SHP77 treated with DMSO at 0.1 percent for 48 hours (cell line): ENCODE measurements at places on chromosomes 2 and 18.

DNA sequence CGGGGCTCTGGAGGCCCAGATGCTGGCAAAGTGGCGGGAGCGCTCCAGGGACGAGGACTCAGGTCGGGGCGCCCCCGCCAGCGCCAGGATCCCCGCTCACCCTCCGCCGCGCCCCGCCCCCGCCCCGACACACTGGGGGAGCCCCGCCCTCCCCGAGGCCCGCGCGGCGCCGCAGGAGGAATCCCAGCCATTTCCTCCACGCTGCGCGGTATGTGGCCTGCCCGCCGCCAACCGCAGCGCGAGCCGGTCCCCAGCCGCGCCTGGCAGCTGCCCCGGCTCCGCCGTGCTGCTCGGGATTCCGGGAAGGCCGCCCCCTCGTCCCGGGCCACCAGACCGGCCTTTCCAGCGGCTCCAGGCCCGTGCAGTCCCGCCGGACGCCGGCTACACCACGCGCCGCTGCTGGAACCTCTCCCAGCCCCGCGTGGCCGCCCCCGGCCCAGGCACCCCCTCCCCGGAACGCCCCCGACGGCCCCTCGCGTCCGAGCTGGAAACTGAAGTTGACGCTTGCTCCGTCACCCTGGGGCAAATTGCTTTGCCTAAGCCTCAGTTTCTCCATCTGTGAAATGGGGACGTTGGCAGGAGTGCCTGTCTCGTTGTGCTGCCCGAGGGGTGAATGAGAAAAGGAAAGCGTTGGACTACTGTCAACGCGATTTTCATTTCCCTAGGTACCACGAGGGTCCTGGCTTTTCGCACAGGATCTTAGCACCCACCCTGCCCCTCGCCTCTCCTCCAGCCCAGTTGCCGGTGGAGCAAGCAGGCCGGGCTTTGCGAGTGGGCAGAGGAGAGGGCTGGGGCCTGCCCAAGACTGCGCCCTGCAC lies 53.6 kb downstream of the PKDCC start:
- DNase-seq = no peak

- peak; percentile 47 for DNase-seq
Measured at GRCh38 chr2:144403933-144404332, 116.0 kb downstream of the ZEB2 start.

GRCh38 chr2:8244639-8245038 lies 437.2 kb upstream of the ID2 start:
- DNase-seq = no peak

GRCh38 chr2:71893646-71894045 lies 254.0 kb downstream of the CYP26B1 start:
- no peak for DNase-seq

- DNase-seq = no peak
Measured at GRCh38 chr2:241794250-241794823, 14.7 kb upstream of the NEU4 start.

- no peak for DNase-seq
Measured at GRCh38 chr2:65267008-65267407, 39.4 kb downstream of the ACTR2 start.

- peak; percentile 26 for DNase-seq
Measured at GRCh38 chr2:26330114-26330549, 15.8 kb upstream of the SELENOI start.

- no peak for DNase-seq
Measured at GRCh38 chr2:217291259-217291658, 431.4 kb upstream of the TNP1 start.

DNA sequence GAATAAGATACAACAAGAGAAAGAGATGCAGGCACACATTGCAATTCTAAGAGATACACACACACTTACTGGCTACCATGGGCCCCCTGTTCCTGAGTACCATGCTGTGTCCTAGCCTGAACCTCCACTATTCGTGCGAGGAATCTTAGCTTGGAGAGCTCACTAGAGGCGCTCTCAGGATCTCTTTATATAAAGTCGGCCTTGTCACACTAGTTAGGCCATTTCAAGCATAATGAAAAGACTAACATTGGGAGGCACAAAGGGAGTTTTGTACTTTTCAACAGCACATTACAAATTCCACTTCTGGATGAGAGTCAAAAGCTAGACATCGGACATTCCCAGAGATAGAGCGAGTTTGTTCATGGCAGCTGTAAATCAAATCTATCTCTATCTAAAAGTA lies 365.2 kb downstream of the DSEL start:
- DNase-seq = no peak

- no peak for DNase-seq
Measured at GRCh38 chr2:121707920-121708361, 28.7 kb downstream of the NIFK start.

DNA sequence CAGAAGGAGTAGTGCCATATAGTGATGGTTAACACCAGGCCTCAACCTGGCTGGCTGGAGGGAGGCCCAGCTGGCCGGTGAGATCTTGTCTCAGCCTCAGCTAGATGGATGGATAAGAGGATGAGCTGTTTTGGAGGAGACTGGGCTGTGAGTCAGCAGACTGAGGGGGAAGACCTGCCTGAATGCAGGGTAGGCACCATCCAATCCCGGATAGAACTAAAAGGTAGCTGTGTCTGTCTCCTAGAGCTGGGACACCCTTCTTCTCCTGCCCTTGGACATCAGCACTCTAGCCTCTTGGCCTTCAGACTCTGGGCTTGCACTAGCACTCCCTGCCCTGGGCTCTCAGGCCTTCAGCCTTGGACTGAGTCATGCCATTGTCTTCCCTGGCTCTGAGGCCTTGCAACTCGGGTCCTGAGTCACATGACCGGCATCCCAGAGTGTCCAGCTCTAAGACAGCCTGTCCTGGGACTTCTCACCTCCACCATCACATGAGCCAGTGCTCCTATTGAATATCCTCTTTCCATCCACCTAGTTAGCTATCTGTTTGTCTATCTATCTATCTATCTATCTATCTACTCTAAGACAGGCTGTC lies 131.3 kb downstream of the TPO start:
- no peak for DNase-seq

DNA sequence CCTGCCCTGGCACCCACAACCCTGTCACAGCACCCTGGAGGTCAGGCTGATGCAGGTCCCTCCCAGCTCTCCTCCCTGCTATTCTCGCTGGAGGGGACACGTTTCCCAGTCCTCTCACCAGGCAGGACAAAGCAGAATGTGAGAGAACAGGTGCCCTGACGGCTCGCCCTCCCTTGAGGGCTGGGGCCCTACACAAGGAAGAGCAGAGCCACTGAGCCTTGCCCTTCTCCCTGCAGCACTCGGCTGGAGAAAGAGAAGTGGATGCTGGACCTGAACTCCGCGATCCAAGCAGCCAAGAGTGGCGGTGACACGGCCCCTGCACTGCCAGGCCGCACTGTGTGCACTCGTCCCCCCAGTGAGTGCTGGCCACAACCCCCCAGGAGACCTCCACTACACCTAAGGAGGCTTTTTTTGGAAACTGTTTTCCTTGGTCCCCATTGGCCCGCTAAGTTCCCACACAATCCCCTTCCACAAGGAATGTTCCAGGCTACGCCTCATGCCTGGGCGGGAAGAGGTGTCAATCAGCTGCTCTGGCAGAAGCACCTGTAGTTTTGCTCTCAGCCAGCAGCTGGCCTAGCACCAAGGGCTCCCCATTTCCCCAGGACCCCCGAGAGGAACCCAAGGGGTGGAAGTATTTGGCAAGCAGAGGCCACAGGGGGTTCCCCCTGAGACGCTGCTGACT lies 17.4 kb downstream of the STK25 start:
- no peak for DNase-seq

DNA sequence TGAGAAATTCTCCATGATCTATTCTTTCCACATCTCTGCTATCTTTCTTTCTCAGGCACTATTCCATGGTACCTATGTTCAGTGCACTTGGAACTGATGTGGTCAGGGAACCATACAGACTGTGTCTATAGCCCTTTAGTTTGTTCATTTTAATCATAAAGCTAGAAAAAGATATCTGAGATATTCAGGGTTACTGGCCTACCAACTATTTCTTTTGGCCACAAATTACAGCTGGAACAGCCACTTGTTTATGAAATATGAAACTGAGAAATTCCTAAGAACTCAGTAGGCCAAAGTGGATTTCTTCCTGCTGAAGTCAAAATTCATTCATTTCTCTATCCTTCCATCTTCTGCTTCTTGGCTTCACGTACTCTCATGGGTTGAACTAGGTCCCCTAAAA lies 22.8 kb upstream of the LYPD1 start:
- DNase-seq = no peak

GRCh38 chr2:168239281-168239680 lies 8.1 kb downstream of the STK39 start:
- no peak for DNase-seq

- no peak for DNase-seq
Measured at GRCh38 chr2:129565551-129566109, 413.8 kb upstream of the RAB6C start.

DNA sequence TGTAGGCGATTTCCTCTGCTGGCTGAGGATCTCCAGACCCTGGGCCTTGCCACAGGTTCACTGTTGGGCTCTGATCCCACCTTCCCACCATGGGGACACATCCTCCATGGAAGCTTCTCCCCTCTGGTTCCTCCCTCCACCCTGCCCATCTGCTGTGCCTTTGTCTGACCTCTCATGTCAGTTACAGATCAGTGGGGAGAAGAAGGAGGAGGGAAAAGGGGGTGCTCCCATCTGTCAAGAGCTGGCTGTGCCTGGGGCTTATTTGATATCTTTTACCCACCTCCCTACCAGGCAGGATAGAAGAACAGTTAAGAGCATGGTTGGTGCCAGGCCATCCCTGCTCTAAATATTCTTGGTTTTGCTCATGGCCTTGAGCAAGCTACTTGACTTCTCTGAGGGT lies 12.3 kb upstream of the DNAJB2 start:
- no peak for DNase-seq

- DNase-seq = no peak
Measured at GRCh38 chr2:39142904-39143605, 22.2 kb upstream of the SOS1 start.

GRCh38 chr2:134080386-134081089 lies 173.3 kb upstream of the MGAT5 start:
- no peak for DNase-seq

DNA sequence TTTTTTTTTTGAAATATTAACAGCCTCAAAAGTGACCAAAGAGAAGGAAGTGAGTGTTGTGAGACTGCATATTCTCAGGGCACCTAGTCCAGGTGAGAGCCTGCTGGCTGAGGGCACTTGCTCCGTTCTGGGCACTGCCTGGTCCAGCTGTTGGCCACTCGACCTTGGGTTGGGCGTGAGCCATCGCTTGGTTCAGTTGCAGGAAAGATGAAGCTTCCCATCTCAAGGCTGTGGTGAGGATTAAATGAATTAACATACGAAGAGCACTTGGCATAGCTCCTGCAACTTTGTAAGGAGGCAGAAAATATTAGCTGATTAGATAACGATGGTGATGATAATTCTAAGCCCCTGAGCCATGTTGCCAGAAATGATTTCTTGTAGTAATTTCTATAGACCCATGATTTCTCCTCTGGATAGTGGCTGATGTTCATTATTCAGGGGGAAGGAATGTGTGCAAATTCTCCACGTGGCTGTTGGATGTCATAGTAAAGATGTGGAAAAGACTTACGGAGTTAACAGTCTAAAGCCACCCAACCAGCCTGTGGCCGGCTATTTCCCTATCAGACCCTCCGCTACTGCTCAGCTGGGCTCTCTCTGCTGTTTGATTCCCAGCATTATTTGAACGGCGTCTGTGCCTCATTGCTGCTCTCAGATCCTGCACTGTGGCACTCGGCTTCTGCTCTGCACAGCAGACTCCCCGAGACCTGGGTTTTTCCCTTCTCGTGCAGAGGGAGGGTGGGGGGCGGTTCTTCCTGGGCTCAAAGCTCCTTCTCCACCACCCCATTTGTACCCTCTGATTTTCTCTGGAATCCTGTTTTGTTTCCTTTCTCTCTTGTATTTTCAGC lies 221.1 kb downstream of the GALR1 start:
- no peak for DNase-seq

- no peak for DNase-seq
Measured at GRCh38 chr2:129895526-129896082, 83.9 kb upstream of the RAB6C start.

DNA sequence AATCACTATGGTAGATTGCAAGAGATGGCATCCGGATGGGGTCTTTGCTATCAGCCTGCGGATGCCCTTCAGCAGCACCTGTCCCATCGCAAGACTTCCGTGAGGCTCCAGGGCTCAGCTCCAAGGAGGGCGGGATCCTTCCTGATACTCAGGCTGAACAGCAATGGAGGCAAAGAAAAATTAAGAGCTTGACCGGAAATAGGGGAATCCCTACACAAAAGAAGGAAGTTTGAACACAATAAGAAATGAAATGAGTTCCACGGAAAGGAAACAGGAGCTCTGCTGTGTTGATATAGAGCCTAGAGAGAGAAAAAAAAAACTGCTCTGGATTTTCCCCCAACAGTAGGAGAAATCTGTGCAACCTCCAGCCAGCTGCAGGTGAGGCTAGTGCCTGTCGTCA lies 91.9 kb downstream of the ARL4C start:
- no peak for DNase-seq

DNA sequence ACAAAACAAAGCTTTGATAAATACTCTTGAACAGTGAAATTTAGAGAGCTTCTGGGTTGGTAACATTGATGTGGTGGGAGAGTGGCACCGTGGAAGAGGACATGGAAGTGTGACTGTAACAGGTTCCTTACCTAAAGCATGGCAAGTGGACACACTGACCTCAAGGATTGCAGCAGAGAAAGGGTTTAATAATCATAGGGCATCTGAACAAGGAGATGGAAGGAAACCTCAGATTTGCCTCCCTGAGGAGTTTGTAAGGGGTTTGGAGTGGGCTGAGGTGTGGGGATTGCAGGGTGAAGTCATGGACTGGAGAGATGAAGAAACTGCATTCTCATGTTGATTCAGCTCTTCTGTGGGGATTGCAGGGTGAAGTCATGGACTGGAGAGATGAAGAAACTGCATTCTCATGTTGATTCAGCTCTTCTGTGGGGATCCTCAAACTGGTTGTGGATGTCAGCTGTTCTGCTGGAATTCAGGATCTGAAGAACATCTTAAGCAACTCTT lies 83.8 kb upstream of the TLK1 start:
- DNase-seq = no peak

DNA sequence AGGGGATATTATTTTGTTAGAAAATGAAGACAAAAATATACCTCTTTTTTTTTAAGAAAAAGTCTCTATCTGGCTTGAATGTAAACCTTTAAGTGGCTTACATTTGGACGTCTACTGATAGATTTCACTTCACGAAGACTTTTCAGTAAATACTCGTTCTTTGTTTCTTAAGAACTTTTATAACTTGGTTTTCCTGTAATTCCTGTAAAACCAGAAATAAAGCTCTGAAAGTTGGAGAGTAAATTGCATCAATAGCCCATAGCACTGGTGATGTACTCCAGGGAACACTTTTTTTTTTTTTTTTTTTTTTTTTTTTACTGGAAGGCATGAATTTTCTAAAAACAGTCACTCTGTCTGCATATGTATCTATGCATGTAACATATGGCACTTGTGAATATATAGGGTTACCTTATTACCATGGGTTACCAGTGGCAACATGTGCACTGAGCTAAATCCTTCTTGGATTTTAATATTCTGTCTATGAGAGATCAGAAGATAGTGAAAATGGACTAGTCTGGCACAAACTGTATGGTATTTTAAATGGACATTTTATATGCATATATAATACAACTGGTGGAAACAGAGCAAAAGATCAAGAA lies 309.2 kb upstream of the TCF4 start:
- no peak for DNase-seq
